T-helper 17 cell (primary cell): ENCODE measurements at places on chromosomes 13 and 19.

GRCh38 chr19:46975011-46975924 lies 44.4 kb upstream of the NPAS1 start:
- no peak for DNase-seq

DNA sequence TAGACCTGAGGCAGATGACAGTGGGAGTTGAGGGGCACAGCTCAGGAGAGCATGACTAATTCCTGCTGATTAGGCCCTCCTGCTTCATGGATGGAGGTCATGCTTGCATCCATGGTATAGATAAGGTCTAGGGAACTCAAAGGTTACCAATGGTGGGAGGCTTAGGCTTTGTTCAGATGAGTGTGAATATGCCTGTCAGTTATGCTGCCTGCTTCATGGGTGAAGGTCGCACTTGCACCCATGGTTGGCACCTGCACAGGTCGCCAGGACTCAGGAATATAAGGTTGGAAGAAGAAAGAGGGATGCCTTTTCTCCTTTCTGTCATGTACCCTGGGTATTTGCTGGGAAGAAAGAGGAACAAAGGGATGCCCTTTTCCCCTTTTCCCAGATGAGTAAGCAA lies 53.4 kb upstream of the GJB6 start:
- DNase-seq = no peak

DNA sequence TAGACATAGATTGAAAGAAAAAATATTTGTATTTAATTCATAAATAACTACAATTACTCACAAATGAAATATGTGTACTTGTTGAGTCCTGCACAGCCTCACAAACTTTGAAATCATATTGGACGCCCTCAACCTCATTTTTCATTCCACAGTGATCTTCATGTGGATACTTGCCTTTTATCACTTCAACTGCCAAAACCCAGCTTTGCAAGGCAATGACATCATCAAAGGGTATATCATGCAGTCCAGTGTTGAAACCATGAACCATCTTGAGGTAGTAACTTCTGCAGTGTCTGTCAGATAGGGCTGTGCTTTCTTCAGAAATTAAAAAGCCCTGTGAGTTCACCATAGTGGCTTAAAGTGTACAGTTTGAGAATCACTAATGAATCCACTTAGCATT lies 82.2 kb downstream of the HS6ST3 start:
- no peak for DNase-seq

DNA sequence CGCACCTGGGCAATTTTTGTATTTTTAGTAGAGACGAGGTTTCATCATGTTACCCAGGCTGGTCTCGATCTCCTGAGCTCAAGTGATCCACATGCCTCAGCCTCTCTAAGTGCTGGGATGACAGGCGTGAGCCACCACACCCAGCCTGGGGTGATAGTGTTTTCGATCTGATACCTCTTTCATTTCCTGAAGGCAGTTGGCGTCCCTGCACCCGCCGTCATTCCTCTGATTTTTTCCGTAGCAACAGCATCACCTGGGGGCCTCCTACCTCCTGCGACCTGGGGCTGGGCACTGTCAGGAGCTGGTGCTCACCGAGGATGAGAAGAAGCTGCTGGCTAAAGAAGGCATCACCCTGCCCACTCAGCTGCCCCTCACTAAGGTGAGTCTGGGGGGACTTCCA lies 10.8 kb downstream of the CREB3L3 start:
- DNase-seq = no peak

- no peak for DNase-seq
Measured at GRCh38 chr19:38209152-38209551, 14.9 kb downstream of the DPF1 start.

GRCh38 chr19:55453511-55454260 lies 7.8 kb downstream of the ISOC2 start:
- no peak for DNase-seq

GRCh38 chr13:106660746-106661625 lies 93.0 kb upstream of the ARGLU1 start:
- DNase-seq = no peak

DNA sequence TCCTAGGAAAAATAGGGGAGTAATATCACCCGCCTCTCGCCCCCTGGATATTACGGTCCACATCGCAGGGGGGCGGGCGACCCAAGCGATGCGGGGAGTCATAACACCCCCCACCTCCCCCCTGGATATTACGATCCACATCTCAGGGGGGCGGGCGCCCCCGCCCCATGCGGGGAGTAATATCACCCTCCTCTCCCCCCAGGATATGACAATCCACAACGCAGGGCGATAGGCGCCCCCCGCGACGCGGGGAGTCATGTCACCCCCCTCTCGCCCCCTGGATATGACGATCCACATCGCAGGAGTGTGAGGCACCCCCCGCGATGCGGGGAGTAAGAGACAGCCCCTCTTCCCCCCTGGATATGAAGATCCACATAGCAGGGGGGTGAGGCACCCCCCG lies 684.4 kb upstream of the PCDH9 start:
- no peak for DNase-seq

GRCh38 chr13:34990399-34991214 lies 48.5 kb downstream of the NBEA start:
- DNase-seq = no peak

DNA sequence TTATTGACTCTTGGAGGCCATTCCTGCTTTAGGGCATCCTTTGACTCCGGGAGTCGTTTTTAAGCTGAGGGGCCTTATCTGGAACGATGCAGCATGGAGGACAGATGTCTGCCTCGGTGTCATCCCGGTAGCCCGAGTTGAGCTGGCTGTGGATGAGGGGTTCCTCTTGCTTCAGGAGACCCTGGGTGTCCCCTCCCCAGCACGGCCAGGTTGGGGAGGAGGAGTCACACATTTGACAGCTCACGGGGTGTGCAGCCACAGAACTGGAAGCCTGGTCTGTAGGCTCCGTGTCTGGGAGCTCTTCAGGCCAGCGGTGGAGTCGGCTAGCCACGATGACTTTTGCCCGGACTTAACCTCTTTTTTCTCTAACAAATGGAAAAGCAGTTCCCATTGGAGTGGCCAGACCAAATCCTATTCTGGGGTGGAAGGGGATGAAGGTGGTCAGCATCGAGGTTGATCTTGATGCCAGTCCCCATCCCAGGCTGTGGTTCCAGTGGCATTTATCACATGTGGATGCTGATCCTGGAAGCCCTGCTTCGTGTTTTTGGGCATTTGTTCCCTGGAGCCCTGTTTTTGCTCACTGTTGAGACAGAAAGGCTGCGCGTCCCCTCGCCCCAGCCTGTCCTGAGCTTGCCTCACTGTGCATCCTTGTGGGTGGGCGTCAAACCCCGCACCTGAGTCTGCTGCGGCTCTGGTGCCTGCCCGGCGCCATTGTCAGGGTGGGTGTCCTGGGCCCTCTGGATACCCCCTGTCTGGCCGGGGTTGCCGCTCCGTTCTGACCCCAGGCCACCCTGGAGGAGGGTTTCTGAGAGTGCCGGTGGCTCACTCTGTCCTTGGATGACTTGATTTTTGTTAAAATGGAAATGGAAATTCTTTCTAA lies 12.0 kb downstream of the TFDP1 start:
- DNase-seq = no peak

- DNase-seq = no peak
Measured at GRCh38 chr13:29582171-29582570, 13.3 kb downstream of the SLC7A1 start.

DNA sequence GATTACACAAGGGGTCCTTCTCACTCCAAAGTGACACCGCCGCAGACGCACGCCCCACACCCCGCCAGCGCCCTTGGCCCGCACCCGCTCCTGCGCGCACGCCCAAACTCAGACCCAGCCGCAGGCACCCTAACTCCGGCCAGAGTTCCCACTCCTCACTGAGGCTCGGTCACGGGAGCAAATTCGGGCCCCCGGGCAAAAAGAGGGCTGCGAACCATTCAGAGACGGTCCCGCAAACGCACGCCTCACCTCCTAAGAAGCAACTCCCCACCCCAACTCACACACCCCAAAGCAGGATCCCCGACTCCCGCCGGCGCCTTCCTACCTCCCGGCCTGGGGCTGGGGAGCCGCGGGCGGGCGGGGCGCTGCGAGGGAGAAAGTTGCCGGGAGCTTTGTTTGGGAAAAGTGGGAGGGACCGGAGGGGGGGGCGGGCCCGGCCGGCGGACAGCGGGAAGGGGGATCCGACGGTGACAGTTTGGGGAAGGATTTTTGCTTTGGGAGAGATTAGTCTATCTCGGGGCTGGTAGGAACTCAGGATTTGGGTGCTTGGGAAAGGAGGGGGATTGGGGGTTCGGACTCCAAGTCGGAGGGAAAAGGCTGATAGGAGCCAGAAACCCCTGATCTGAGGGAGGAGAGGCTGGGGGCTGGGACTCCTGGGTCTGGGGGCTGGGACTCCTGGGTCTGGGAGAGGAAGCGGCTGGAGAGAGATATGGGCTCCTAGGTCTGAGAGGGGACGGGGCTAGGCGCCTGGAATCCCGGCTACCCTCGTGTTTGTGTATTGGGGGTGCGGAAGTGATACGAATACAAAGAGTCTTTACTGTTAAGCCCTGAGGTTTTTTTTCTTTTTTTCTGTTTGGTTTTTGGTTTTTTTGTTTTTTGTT lies at the start of gene TEAD2:
Gene TEAD2 (minus strand): TSS at position 369 of the 881 bp plus-strand sequence. CDS start 2,341 bp downstream, outside the sequence.
- no peak for DNase-seq

DNA sequence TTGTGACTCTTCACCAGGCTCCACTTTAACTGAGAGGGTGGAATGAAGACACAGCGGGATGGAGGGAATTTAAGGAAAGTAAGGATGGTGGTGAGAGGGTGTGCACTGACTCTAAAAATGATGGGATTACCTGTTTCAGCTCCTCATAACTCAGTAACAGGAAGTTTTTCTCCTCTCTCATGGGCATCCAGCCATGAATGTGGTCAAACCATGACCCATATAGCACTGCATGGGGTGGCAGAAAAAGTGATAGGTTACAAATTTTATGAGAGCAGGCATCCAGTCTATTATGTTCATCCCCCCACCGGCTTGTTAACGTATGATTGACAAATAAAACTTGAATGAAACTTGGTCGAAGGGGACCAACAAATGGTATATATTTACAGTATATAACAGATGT lies 7.2 kb downstream of the SULT2A1 start:
- no peak for DNase-seq

DNA sequence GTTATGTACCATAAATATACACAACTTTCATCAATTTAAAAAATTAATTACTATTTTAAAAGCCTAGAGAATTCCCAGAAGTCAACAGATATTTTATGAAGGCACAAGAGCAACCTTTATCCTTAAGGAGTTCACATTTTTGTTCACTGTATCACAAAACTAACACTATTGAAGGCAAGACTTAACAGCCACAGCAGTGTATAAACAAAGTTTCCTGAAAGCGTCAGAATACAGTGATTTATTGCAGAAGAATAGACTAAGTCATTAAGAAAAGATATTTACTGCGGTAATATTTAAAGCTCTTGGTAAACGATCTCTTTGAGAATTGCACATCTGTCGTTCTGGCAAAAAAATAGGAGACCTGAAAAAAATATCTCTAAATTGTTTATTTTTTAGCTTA lies 419.3 kb upstream of the NBEA start:
- DNase-seq = no peak
